ENCODE measurements at places on chromosomes 16 and 17.

DNA sequence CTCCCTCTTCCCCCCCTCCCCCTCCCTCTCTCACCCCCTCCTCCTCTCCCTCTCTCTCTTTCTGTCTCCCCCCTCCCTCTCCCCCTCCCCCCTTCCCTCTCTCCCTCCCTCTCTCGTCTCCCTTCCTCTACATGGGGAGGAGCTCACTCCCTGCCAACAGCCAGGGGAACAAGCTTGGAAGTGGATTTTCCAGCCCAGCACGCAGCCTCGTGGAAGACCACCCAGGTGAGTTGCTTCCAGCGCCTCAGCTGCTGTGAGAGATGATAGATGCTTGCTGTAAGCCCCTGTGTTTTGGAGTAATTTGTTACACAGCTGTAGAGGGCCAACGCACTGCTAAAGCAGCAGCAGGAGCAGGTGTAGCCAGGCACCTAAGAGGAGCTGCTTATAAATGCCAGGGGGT is 20.8 kb downstream of the ACTG1 start:
- DNase-seq: no peak

DNA sequence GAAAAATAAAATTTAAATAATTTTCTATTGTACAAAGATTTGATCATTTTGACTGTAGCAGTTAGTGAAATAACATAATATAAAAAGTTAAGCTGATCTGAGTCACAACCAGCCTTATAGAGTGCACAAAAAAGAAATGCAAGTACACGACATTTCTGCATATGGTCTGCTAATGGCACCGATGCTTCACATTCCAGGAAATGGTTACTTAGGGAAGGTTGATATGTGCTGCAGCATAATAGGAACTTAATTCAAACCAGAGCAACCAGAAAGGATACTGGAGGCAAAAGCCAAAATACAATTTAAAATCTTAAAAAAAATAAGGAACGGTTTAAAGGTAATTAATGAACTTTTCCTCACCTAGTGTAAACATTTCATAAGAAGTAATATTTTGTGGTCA is 10.0 kb upstream of the CFDP1 start:
- DNase-seq: no peak

DNA sequence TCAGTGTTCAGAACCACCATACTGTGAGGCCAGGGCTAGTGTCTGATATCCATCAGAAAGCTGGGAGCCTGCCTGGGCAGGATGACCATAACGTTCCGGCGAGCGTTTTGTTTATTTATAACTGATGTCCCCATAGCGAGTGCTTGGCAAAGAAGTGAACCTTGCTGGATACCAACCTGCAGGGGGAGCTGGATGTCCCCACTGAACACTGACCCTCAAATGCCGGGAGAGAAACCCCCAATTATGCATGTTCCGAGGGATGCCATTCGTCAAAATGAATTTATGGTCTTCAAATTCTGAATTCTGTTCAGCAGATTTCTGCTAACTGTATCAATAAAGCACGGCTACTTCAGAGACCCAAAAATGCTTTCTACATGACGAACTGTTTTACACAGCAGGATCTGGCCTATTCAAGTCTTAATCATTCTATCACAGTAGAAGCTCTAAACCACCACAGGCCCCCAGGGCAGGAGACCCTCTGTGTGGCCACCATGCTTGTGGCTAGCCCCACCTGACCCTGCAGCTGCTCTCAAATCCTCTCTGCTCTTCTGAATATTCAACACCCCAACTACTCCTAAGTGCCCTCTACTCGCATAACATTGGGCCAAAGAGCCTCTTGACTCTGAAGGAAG is 15.2 kb downstream of the MED24 start:
- DNase-seq: peak; percentile 47

DNA sequence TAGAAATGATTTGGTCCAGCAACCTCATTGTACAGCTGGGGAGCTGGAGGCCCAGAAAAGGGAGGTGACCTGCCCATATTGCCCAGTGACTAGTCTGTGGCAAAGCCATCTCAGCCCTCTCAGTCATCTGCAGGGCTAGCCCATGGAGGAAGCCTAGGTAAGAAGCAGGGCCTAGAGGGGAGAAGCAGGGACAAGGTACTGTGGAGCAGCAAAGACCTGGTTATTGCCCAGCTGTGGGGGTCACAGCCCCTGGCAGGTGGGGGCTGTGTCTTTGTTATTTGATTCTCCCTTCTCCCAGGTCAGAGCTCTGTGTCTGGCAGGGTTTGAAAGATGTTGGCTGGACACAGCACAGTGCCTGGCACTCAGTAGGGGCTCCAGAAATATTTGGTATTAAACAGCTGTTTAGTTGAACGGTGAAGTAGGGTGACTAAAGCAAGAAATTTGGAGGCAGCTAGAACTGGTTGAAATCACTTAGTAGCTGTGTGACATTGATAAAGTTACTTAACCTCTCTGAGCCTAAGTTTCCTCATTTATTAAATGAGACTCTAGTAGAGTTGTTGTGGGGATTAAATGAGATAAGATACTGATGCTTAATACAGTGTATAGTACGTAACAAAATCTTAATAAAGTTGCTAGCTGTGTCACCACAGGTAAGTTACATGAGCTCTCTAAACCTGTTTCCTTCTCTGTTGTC is 17.3 kb downstream of the CCR7 start:
- DNase-seq: no peak

DNA sequence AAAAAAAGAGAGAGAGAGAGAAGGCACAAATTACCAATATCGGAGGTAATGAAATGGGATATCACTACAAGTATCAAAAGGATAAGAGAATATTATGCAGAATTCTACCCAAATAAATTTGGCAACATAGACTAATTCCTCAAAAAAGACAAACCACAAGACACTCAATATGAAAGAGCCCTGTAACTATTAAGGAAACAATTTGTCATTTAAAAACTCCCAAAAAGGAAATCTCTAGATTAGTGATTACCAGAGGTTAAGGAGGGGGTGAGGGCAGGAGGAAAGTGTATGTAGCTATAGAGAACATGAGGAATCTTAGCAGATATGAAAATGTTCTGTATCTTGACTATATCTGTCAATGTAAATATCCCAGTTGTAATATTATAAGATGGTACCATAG is 54.0 kb downstream of the CFDP1 start:
- DNase-seq: peak; percentile 4

DNA sequence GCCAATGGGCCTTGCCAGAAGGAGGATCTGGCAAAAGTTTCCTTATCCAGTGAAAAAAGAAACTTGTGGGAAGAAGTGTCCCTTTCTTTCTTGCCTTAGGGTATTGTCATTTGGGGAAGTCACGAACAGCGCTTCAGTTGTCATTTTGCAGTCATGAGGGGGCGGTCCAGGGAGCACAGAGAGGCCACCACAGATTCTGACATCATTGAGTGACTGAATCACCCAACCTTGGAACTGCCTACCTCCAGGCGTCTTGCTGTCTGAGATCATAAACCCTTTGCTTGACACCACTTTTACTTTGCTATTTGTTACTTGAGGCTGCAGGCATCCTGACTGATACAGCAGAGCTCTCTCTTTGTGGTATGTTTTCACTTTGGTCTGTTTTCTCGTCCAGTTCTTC is 3.1 kb upstream of the WSCD1 start:
- DNase-seq: no peak

- DNase-seq: no peak
These were observed 69.8 kb downstream of the MRM1 start for GRCh38 chr17:36671144-36671543.

- peak; percentile 71 for DNase-seq
These were observed 599 bp downstream of the MRC2 start for GRCh38 chr17:62627904-62628633.

Data from common myeloid progenitor, CD34-positive (primary cell).